ENCODE measurements at places on chromosomes 5 and 9.

GRCh38 chr5:122492675-122493074 is 180.6 kb downstream of the SNCAIP start:
- DNase-seq, result no peak

DNA sequence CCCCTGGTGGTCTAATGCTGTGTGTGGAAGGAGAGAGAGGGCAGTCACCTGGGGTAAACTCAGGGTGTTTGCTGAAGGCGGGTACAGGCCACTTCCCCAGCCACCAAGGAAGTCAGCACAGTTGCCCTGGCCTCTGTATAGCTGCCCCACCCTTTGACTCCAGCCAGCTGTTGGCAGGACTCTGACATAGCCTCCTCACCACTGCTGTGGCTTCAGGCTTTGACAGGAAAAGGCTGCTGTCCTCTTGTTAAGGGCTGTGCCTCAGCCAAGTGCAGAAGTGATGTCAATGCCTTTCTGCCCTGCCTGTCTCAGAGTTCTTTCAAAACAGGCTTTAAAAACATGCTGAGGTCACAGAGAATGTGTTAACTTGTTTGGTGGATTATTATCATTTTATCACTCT is 487.2 kb upstream of the KLF4 start:
- DNase-seq, result no peak

- peak; percentile 64 for DNase-seq
Observed at GRCh38 chr5:9544502-9545135, 1.3 kb downstream of the SEMA5A start.

GRCh38 chr5:3787604-3788003 is 192.0 kb downstream of the IRX1 start:
- DNase-seq, result no peak

GRCh38 chr9:74696520-74696919 is 191.2 kb downstream of the TRPM6 start:
- no peak for DNase-seq

GRCh38 chr5:69492923-69493395 is 369 bp downstream of the OCLN start:
- no peak for DNase-seq

DNA sequence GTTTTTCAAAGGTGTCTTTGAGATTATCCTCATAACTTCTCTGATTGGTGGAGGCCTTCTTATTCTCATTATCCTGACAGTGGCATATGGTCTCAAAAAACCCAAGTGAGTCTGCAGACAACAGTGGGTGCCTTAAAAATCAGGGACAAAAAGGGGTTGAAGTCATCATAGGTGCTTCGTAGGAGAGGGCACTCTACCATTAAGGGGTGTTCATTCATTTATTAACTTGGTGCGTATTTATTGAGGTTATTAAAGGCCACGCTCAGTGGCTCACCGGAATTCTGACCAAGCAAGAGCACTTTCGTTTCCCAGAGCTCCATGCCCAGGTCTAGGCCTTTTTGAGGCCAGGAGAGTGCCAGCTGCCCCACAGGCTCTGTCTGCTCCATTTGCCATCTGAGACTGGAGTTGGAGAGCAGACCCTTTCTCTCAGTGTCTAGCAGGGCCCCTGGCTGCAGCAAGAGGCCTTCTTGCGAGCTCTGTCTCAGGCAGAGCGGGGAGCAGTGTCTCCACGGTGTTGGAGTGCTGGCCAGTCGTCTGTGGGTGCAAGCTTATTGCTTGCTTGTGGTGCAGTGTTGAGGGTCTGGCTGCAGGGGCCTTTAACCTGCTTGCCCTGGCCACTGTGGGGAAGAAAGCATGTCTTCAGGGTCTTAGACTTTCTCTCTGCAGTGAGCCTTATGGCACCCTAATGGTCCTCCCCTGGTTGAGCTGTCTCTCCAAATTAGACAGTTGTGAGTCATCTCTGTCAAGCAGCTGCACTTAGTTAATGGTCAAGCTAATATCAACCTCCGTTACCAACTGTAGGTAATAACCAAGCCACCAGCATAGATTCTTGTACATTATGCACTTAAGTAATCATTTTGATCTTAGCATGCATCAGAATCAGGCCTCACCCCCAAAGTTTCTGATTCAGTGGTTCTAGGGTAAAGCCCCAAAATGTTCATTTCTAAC is 62.6 kb downstream of the IL31RA start:
- no peak for DNase-seq

DNA sequence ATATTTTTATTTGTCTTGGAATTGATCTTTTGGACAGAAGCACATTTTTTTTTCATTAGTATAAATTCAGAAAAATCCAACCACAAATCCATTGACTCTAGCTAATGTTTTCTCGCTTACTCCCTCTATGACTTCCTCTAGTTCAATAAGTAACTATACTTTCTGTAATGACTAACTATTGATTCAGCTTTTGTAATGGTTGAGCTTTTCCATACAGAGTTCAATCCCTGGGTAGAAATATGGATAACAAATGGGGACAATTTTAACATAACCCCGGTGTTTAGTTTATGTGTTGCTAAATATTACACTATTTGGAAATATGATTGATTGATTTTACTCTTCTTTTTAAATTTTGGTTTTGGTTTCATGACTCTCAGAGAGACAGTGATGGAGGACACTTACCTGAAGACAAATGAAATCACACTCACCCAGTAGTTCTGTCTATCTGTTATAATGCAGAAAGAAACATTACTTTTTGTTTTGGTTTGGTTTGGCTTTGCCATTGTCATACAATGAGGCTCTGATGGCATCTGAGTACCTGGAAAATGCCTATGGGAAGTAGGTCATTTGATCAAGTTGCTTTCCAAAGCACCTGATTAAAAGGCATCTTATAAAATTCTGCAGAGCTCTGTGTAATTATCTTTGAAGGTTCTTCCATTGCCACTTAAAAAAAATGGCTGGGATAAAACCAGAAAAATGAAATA is 309.7 kb upstream of the MPDZ start:
- DNase-seq, result no peak

- no peak for DNase-seq
Observed at GRCh38 chr9:107269681-107270080, 13.4 kb upstream of the RAD23B start.

DNA sequence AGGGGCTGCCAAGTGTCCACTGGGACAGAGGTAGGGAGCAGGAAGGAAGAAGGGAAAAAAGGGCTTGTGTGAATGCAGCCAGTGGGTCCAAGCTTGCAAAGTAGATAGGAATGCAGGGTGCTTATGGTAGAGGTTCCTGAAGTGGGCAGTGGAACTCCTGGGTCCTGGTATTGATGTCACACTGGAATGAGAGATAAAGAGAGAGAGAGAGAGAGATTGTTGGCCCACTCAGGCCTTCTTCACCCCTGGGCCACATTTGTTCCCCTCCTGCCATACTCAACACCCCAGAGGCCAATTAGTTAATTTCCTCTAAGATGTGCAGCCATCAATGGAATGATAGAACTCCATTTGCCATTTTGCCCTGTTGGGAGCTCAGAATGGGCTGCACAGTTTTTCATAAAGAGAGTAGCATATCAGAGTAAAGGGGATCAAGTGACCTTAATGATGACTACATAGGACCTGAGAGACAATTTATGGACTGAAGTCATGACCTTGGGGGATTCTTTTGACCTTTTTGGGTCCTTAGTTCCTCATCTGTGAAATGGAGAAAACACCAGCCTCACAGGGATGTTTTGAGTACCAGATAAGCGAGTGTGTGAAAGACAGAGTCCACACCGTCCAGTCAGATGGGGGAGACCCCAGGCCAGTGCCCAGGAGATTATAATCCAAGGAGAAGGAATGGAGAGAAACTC is 52.9 kb downstream of the PPARGC1B start:
- DNase-seq, result no peak

DNA sequence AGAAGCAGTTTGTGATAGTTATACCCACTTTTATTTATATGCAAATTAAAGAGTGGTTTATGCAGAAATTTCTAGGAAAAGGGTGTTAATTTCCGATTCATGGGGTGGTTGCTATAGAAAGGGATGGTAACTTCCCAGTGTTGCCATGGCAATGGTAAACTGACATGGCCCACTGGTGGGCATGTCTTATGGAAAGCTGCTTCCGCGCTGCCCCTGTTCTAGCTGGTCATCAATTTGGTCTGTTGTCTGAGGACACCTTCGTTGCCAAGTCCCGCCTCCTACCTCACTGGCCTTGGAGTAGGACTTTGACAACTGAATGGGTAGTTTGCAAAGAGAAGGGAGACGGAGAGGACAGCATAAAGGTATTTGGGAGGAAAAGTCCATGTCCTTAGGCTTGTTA is 74.0 kb upstream of the SMIM23 start:
- no peak for DNase-seq

DNA sequence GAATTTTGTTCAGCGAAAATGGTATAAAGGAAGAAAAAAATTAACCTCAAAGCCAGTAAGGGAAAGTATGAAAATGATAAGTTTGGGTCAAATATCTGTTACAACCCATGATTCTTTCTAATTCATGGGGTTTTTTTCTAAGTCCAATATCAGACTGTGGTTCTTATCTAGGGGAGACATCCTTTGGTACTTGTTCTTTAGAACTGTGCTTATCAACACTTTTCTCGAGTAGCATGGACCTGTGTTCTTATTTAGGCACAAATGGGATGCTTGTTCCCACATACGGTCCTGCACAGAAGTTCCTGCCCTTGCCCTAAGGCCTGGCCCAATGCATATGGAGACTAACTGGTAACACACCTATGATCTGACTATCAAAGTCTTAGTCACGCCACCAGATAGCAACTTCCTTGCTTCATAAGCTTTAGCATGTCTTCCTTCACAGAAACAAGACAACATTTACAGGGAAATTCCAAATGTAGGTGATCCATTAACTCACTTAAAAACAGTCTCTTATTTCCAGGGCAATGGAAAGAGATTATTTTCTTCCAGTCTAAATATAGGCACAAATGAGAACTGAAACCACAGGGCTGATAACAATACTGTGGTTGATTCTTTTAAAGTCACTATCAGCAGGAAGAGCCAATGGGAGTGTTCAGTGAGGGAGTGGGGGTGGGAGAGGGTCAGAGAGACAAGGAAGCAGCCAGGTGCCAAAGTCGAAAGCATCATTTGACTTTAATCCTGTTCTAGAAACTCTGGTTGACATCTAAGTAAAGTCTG is 268.8 kb upstream of the ANKRD55 start:
- DNase-seq, result no peak

DNA sequence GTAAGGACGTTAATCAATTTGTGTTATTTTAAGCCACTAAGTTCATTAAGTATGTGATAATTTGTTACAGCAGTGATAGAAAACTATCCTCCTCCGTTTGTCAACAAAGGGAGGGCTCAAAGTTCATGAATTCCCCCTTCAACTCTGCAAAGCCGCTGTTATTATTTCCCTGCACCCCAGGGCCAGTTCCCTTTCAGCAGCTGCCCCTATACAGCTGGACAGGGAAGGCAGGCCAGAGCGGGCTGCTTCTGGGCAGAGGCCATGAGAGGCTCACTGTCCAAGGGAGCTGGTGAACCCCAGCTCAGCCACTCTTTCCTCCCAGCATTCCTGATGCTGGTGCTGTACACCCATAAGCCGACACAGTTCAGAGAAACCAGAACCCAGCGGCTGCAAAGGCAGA is 102.4 kb upstream of the GPR151 start:
- DNase-seq, result no peak

Measured in NCI-H1048 (cell line).